NCI-H1930 (cell line): ENCODE measurements at places on chromosomes 6 and 20.

- no peak for DNase-seq
These were observed 32.1 kb downstream of the NEDD9 start for GRCh38 chr6:11200356-11200755.

- DNase-seq = no peak
These were observed 11.3 kb downstream of the PREX1 start for GRCh38 chr20:48816282-48817205.

DNA sequence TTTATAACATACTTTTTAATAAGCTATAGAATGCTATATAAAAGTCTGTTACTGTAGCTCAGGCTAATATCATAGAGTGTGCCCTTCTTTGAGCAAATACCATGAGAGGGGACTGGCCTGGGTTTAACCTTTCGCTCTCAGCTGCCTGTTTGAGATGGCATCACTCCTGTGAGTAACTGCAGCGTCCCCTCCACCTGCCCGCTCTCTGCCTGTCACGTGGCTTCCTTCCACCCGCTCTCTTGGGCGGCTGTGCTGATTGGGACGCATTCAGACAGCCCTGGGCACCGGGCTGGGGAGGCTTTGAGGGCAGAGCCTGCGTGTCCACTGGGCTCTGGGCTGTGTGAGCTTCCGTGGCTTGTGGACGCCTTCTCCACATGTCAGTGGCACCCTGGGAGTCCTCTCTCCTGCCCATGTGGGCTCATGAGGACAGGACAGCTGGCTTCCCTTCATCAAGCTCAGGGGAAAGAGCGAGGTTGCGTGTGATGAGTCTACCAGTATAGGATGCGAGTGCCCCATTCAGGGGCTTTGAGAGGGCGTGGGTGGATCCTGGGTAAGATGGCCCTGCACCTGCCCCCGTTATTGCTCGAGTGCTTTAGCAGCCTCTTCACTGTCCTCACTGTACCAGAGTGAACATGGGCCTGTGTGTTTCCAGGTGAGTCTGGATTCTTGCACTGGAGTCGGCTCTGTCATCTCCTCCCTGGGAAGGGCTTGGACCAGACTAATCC lies 10.7 kb upstream of the C20orf204 start:
- no peak for DNase-seq

- DNase-seq = no peak
These were observed 70.1 kb upstream of the E2F3 start for GRCh38 chr6:20331625-20332024.

DNA sequence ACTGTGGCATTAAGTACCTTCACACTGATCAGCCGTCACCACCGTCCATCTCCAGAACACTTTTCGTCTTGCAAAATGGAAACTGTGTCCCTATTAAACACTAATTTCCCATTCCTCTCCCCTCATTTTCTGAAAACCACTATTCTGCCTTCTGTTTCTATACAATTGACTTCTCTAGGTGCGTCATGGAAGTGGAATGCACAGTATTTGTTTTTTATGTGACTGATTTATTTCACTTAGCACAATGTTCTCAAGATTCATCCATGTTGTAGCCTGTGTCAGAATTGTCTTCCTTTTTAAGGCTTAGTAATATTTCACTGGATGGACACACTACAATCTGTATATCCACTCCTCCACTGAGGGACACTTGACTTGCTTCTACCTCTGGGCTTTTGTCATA lies 53.8 kb upstream of the PDE10A start:
- DNase-seq = no peak

DNA sequence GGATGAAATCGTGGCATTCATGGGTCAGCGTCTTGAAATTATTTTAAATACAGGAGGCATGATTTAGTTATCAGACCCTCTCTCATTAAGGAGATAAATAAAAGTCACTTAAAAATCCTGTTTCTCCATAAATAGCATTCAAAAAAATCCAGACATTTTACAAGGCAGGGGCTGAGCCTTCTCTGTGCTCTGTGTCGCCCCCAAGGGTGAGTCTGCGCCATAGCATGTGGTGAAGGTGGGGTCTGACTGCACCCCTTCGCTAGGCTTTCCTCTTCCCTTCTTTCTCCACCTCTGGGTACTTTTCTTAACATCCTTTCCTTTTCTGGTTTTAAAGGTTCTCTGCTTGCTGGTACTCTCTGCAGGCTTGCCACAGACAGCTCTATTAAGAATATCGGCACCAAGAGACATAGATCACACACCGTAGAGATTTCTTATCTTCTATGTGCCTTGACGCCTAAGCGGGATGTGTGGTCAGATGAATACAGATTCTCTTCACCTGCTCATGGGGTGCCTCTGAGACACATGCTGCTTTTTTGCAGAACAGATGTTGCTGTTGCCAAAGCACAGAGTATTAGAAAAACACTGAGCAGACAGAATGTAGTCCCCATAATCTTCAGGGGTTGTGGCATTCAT lies 20.1 kb upstream of the FAM209A start:
- DNase-seq = no peak

- no peak for DNase-seq
These were observed 191.9 kb downstream of the ISM1 start for GRCh38 chr20:13412806-13413445.

DNA sequence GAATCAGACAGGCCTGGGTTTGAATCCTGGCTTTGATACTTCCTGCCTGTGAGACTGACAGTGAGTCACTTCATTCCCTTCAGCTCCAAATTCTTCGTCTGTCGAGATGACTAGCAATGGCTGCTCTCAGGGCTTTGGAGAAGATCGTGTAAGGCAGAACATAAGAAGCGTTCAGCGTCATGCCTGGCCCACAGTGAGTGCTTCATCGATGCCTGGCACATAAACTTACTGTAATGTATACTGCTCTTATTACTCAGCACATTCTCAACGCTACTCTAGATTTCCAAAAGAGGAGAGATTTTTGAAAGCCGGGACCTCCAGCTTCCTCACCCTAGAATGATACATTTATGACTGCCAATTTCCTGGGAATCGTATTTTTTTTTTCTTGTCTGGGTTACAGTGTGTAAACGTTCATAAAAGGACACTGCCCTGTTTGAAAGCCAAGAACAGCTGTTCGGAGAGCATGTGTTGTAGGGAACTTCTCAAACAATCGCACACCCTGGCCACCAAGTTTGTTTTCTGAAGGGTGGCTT lies 16.2 kb upstream of the BCAS1 start:
- no peak for DNase-seq

DNA sequence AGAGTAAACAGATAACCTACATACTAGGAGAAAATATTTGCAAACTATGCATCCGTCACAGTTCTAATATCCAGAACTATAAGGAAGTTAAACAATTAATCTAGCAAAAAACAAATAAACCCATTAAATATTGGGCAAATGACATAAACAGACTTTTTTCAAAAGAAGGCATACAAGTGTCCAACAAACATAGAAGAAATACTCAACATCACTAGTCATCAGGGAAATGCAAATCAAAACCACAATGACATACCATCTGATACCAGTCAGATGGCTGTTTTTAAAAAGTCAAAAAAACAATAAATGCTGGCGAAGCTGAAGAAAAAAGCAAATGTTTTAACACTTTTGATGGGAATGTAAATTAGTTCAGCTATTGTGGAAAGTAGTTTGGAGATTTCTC lies 1117.7 kb upstream of the MAP3K7 start:
- DNase-seq = no peak

DNA sequence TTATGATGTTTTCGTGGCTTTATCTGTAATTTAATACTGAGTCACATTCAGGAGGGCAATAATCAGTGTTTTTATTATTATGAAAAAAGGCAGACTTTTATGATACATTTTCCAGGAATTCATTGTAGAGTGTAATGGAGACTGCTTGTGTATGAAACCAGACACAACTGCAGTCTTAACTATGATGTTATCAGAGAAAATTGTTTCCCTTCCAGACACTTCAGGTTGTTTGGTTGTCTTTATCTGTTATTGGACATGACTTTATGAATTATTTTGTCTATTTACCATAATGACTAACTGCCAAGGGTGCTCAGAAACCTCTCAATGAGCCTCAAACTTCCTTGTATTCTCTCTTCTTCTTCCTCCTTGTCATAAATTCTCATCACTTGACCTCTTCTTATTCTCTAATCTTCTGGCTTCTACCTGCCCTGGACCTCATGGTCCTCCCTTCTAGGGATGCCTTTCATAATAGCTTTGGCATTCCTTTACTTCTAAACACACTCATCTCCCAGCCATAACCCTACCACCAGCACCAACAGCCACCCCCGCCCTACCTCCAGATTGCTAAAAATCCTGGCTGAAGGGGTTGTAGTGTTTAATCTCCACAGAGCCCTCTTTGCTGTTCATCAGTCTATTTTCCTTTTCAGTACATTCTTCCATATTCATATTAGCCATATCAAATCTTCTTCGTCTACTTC lies 492.5 kb downstream of the CDKAL1 start:
- no peak for DNase-seq

DNA sequence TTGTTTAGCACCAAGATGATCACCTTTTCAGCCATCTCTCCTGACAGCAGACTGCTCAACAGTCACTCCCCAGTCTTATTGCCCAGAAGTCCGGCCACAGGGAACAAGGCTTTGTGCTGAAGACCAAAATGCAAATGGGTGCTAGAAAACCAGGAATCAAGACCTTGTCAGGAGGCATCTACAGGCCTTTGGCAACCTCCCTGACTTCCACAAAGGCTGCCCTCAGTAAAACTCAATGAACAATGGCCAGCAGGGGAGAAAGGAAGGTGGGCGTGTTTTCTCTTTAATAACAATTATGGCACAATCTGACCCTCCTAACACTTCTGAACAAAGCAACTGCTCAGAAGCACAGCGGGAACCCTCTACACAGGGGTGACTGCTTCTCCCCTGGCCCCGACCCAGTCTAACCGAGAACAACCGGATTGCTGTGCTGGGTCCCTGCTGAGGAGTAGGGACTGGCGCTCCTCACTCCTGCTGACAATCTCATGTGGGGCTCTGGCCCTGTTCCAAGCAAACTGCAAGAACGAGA lies 41.6 kb downstream of the PLCG1 start:
- DNase-seq = no peak

- DNase-seq = no peak
These were observed 42.2 kb downstream of the B4GALT5 start for GRCh38 chr20:49671433-49671832.

DNA sequence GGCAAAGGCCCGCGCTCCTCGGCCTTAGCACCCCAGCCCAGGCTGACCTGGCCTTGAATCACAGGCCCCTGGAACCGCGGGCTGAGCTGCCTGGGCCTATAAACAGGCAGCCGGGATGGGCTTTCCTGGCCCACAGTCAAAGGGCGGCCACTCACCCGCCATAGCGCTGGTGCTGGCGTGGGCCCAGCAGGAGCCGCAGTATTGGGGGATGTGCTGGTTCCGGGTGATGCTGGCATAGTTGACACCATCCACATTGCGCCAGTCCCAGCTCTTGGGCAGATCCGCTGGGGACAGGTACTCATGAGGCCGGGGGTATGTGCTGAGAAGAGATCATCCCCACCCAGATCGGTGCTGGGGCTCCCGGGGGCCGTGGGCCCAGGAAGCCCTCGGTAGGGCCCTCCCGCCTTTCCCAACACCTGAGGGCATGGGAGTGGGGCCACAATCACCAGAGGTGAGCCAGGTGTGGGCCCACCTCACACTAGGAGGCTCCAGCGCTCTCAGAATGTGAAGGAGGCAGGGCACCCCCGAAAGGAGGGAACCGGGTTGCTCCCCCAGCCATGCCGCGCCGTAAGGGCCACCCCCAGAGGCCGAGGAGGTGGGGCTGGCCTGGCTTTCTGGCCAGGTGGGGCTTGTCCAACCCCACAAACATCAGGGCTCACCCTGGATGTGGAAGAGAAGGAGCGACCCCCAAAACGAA lies 739 bp downstream of the CTSZ start:
- DNase-seq = no peak

DNA sequence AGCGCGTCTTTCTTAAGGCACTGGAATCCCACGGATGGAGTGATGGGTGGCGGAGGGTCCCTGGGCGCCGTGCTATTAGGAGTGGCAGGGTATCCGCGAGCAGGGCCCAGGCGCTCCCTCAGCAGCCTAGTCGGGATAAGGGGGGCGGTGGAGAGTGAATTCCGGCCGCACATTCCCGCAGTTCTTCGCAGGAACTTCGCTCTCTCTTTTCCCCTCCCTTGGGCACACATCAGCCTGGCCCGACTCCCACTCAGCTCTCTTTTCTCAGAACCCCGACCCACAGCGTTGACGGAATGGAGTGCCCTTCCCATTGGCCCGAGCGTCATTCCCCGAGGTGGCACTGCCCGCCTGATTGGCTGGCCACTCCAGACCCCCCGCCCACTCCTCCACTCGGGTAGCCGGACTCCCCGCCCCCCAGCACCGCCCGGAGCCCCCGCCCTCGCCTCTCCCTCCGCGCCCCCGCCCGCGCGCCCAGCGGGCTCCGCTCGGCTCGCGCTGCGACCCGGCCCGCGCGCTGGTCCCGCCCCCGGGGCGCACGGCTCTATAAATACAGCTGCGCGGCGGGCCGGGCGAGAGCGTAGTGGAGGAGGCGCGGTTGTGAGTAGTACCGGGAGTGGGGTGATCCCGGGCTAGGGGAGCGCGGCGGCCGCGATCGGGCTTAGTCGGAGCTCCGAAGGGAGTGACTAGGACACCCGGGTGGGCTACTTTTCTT lies at the start of gene ID4:
Gene ID4, plus strand, starts transcription at position 572 of the 712 bp plus-strand sequence. CDS start 385 bp downstream, outside the sequence.
- peak; percentile 33 for DNase-seq

GRCh38 chr20:40741507-40742106 lies 52.6 kb upstream of the MAFB start:
- DNase-seq = no peak

DNA sequence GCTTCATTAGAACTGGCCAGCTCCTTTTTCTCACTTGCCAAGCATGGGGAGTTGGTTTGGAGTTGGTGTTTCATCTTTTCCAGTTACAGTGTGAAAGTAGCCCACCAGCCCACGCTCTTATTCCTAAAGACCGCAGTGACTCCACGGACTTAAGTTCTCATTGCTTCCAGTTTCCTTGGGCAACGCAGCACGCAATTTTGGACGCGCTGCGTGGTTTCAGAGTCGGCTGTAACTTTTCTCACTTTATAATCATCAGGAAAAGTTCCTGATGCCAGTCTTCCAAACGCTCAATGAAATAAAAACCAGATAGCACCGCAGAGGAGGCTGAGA lies 381 bp upstream of the PEX7 start:
- DNase-seq = no peak

DNA sequence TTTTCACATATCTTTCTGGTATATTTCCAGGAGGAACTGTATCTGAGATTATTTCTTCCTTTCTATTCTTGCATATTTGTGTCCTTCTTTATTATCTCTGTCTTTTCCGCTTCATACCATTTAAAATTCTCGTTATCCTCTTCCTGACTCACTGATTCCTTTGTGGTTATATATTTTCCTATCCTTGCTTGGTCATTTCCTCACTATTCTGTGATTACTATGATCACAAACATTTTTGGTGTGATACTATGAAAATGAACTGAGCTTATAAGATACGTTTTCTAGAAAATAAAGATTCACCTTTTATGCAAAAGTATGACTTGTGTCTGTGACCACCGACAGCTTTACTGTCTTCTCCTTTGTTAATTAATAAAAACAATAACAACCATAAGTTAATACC lies 26.5 kb upstream of the MYCT1 start:
- DNase-seq = no peak

DNA sequence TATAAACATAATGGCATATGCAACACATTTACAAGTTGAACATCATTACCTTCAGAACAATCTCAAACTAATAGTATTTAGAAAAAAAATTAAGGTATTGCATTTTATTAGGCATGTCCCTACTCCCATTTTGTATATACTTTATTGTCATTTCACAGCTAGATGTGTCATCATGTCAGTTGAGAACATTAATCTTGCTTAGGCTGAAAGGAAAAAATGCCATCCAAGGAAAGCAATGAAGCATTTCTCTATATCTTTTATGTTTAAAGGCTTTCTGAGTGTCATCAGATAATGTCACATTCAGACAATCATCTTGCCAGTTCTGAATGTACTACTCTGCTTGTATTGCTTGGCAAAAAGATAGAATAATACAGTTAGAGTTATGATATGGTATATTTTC lies 228.8 kb upstream of the THEMIS start:
- DNase-seq = no peak
